ENCODE measurements at places on chromosomes 12 and 14.
A peak's percentile ranks its signal among the peaks of the same experiment; 100 is the strongest.

- DNase-seq: no peak
Measured at GRCh38 chr14:72023128-72024042, 91.2 kb downstream of the RGS6 start.

- no peak for DNase-seq
Measured at GRCh38 chr12:32025906-32026305, 66.7 kb downstream of the RESF1 start.

- DNase-seq: no peak
Measured at GRCh38 chr12:110093631-110094311, 30.4 kb upstream of the IFT81 start.

DNA sequence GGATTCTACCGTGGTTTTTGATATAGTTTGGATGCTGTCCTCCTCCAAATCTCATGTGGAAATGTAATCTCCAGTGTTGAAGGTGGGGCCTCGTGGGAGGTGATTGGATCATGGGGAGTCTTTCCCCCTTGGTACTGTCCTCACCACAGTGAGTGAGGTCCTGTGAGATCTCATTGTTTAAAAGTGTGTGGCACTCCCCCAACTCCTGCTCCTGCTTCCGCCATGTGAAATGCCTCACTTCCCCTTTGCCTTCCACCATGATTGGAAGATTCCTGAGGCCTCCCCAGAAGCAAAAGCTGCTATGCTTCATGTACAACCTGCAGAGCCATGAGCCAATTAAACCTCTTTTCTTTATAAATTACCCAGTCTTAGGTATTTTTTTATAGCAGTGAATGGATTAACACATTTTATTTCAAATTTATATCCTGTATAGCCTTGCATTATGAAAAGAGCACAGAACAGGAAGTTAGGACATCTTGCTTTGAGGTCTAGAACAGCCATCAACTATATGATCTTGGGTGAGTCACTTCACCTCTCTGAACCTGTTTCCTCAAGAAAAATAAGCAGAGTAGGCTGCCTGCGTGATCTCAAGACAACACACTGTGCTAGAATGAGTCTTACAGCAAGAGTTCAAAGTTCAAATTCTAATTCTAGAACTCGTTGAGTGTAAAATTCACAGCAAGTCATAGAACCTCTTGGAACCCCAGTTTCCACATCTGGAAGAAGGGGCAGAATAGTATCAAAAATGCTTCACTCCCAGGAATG, 160.9 kb upstream of the EEA1 start:
- DNase-seq: peak; percentile 99

DNA sequence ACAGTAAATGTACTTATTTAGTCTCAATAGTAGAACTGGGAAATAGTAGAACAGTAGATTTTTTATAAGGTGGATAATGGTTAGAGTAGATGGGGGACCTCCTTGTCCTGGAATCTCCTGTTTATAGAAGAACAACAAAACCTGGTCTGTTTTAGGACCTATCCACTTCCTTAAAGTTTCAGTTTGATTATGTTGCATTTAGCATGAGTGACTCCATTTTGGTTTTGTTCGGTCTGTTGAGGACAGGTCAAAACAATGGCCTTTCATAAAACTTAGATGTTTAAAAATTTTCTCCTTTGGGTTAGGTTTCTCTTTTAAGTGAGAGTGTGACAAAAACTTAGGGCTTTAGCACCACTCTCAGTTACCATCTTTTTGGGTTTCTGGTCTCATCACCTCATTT, 308.9 kb downstream of the BTG1 start:
- DNase-seq: no peak

DNA sequence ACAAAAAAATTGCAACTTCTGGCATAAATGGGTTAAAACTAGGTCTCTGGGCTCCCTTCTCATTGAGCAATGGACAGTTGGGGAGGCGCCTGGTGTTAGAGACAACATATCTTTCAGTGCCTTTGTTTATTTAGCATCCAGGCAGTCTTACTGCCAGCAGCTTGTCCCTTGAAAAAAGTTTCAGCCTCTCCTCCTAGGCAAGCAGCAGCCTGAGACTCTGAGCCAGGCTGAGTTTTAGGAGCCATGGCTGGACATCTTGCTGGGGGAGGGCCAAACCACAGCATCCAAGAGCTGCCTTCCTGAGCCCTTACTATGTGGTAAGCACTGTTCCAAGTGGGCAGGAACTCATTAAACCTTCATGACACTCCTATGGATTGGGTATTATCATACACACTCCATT, 10.1 kb upstream of the JDP2 start:
- DNase-seq: no peak

GRCh38 chr12:116199160-116199706, 78.3 kb downstream of the MED13L start:
- no peak for DNase-seq

GRCh38 chr12:104990950-104991349, 4.8 kb downstream of the NOPCHAP1 start:
- no peak for DNase-seq

DNA sequence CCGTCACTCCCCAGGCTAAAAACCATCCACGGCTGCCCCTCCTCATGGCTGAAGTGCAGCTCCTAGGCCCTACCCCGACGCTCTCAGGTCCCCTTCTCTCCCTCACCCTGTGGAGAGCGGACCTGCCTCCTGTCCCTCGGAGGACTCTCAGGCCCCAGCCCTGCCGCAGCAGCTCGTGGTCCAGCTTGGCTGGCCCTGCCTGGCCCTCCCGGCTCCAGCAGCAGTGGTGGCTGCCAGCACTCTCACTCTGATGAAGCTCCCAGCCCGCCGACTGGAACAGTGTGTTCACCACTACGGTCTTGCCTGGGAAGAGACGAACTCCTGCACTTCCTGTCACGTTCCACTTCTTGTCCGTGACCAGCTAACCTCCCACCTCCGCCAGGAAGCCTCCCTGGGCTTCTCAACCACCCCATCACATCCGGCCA, 11.1 kb downstream of the BAG5 start:
- no peak for DNase-seq

GRCh38 chr12:103780093-103780440, 61.0 kb downstream of the NT5DC3 start:
- DNase-seq: peak; percentile 31

DNA sequence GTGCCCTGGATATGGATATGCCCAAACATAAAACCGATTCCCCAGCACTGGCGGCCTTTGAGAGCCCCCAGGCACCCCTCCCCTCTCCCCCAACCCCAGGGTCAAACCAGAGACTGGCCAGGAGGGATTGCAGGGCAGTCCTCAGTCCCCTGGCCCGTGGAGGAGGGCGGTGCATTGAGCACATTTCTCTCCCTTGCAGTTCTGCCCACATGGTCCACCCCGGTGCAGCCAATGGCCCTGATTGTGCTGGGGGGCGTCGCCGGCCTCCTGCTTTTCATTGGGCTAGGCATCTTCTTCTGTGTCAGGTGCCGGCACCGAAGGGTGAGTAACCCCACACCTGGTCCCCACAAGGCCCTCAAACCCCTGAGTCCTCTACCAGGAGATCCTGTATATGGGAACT, 3.4 kb upstream of the GPR162 start:
- no peak for DNase-seq

GRCh38 chr12:14691560-14691959, 4.8 kb downstream of the GUCY2C start:
- DNase-seq: no peak

GRCh38 chr12:112998987-112999767, 20.9 kb downstream of the OAS2 start:
- DNase-seq: no peak

DNA sequence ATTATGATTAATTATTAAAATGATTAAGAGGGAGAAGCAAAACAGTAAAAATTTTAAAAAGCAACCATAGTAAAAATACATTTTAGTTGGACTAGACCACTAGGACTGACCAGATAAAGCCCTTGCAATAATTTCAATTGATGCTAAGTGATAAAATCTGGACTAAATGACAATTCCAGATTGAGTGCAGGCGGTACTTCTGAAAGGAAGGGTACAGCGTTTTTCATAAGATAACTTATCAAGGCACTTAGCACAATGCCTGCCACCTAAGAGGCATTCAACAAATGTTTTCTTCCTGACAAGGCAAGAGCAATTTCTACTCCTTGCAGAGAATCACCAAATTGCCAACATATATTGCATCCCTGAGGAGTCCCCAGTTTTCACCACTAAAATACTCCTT, 37.7 kb upstream of the OAS1 start:
- DNase-seq: no peak

- no peak for DNase-seq
Measured at GRCh38 chr14:22448035-22448904, 140.8 kb downstream of the DAD1 start.

DNA sequence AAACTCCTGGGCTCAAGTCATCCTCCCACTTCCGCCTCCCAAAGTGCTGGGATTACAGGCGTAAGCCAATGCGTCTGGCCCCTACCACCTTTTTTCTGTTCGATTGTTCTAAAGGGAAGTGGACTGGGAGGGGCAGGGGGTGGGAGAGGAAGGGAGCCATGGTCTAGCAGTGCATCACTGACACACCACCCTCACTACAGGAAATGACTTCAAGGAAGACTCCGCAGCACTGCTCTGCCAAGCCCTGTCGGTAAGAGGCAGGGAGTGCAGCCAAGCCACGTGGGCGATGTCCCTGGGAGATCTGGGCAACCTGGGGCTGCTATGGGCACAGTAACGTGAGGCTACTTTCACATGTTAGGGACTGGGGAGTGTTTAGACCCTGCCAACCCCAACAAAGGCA, 18.0 kb downstream of the LRRC74A start:
- peak; percentile 93 for DNase-seq

GRCh38 chr12:40170593-40170992, 54.2 kb upstream of the LRRK2 start:
- DNase-seq: no peak

DNA sequence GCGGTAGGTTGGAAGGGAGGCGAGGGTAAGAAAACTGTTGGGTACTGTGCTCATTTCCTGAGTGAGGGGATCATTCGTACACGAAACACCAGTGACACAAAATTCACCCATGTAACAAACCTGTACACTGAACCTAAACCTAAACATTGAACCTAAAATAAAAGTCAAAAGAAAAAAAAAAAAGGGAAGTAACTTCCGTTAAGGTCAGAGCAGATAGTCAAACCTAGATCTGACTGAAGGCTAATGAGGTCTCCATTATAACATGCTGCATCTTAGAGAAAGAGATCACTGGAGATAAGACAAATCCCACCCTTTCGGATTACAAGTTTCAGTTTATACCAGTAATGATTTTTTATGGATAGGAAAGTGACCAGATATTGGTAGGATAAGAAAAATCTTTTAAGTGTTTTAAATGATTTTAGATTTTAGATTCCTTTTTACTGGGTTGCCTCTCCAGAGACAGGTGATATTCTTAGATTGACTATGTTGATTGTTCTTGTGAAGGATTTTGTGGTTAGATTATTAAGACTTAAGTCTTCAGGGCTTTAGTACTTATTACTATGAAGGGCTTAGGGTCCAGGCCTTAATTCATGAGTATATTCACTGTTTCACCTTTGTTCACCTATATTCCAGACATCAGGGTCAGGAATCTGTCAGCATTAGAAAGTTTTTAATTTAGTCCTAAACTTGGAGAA, 11.2 kb upstream of the NCKAP1L start:
- DNase-seq: no peak

- no peak for DNase-seq
Measured at GRCh38 chr14:57816568-57817284, 49.2 kb downstream of the SLC35F4 start.

- peak; percentile 45 for DNase-seq
Measured at GRCh38 chr14:56555921-56556570, 23.6 kb upstream of the TMEM260 start.

DNA sequence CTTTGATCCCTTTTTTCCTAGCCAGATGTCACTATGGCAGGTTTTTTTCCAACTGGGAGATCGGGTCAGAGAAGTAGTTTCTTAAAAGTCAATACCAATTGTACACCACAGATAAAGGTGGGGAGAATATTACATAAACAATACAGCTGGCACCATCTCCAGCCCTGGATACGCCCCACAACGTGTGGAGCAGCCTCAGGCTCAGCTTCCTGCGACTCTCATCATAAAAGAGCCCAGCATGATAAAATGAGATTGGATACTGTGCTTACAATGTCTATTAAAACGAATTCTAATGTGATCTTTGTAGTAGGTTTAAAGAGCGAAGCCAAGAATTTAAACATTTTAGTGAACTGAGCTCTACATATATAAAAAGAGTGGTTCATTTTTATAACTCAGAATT, 21.5 kb downstream of the EFCAB11 start:
- DNase-seq: no peak

DNA sequence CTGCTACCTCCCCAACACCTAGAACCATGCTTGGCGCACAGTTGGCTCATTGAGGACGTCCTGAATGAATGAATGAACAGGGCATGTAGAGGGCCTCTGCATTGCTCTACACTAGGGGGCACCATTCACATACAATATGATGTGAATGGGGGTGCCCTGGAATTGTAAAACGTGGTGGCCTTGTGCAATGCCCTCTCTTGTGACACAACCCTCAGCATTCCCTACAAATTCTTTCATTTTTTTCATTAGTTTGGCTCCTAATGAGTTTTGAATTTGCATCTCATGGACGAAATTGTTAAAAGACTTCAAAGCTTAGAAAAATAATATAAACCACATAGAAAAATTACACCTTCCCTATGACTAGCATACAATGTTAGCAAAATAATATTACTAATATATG, 2.3 kb upstream of the DIO2 start:
- peak; percentile 61 for DNase-seq

GRCh38 chr12:116818341-116818856, 62.8 kb downstream of the HRK start:
- peak; percentile 78 for DNase-seq

DNA sequence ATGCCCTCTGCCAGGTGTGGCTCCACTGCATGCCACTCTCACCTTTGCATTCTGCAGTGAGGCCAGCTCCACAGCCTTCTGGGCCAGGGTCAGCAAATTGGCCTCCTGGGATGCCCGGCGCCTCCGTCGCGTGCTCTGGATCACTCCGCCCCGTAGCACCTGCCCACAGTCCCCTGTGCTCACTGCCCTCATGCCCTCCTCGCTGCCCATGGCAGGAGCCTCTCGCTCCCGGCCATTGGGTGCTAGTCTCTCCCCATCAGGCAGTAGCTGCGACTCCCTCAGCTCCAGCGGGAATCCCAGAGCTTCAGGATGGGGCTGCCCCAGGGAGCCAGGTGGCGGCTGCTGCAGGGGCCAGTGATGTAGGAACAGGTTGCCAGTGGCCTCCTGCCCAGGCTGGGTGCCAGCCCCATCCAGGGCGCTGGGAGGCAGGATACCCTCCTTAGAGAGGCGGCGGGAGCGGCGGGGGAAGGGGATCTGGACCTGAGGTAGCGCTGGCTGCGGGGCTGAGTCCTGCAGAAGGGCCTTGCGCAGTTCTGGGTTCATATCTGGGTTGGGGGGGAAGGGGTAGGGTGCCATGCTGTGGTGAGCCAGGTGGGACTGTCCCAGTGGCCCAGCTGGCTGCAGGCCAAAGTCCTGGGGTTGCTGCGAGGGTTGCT, 24.5 kb upstream of the PNMA1 start:
- no peak for DNase-seq

GRCh38 chr12:57089271-57090245, 644 bp downstream of the NAB2 start:
- peak; percentile 49 for DNase-seq

- no peak for DNase-seq
Measured at GRCh38 chr12:6158749-6159148, 34.3 kb upstream of the VWF start.

DNA sequence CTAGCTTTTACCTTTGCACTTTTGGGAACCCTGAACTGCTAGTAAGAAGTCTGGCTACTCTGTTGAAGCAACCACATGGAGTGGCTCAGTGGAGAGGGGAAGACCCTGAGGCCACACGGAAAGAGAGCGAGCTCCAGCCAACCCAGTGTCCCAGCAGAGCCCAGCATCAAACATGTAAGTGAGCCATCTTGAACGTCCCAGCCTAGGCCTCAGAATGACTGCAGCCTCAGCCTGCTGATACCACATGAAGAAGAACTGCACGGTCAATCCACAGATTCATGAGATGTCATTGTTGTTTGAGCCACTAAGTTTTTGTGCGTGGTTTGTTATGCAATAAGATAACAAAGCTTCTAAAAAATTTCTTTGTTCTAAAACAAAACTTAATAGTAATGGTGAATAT, 40.2 kb downstream of the TFCP2 start:
- no peak for DNase-seq
